ENCODE measurements at places on chromosomes 4 and X.

DNA sequence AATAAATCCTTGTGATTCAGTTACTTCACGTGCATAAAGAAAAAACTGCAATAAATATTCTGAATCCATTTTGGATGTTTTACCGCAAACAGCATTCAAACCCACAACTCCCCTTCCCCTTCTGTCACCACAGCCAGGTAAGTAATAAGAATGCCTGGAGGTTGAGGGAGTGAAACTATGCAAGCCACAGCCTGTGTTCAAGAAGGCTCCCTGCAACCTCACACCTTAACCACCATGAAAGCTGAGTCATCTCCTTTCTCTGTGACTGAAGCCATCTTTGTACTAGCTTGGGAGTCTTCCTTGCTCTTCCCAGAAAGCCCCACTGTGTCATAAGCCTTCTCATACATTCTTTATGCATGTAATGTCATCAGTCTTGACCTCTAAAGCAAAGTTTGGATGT, 297.0 kb upstream of the PUDP start:
- no peak for DNase-seq

GRCh38 chrX:149022485-149022884, 482.6 kb downstream of the IDS start:
- DNase-seq: no peak

DNA sequence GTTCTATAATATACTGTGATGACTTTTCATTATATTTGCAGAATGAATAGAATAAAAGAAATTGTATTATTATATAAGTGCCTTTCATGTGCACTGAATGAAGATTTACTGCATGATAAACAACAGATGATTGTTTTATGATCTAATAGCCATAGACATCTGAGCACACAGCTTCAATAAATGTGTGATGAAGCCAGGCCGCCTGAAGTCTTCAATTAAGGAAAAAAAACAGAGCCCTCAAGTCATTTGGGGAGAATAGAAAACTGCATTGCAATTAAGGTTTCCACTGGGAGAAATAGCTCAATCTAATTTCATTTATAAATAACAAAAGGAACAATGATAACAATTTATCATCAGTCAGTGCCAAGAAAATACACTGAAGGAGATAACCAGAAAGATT, 955.2 kb downstream of the FSTL5 start:
- no peak for DNase-seq

DNA sequence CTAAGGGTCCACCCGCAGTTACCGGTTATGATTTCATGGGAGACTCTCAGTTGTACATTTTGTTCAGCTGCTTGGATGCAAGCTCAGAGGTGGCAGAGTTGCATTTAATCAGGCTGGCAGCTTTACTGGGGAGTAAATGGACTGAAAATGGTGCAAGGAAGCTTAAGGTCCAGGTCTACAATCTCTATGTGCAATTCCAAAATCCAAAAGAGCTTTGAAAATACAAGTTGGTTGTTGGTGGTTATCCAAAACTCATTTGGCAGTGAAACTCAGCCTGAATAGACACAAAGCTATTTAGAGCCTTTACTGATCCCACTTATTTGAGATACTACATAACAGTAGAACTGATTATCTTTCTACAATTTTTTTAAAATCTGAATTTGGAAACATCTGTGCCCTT, 11.8 kb upstream of the ZFP42 start:
- DNase-seq: no peak

GRCh38 chrX:104665691-104666090, 99.7 kb downstream of the IL1RAPL2 start:
- no peak for DNase-seq

- peak; percentile 88 for DNase-seq
These were observed 93.6 kb upstream of the MYOZ2 start for GRCh38 chr4:119041951-119042560.

- no peak for DNase-seq
These were observed 7.9 kb downstream of the TRIM2 start for GRCh38 chr4:153211986-153212728.

DNA sequence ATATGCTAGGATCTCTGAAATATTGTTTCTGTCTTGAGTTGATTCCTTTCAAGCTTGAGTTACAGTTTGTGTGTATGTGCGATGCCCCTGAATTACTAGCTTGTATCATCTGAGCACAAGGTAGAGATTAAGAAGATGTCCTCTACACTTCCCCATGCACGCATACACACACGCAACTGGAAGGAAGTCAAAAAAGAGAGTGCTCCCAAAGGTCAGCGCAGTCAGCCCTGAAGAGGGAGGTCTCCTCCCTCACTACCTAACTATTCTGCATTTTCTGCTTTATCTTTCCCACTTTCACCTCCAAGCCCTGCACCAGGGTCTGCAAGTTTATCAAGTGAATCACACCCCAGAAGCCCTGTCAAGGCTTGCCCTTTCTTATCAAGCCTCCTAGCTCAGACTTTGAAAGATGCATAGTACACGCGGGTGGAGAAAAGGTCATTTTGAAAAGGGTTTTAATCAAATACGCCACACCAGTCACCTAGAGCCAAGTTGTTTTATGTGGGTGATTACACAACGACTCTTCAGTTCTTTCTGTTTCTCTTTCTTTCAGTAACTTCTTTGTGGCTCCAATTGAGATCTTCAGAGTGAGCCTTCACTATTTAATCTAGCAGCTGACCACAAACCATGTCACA, 127.7 kb downstream of the ASB9 start:
- DNase-seq: no peak

DNA sequence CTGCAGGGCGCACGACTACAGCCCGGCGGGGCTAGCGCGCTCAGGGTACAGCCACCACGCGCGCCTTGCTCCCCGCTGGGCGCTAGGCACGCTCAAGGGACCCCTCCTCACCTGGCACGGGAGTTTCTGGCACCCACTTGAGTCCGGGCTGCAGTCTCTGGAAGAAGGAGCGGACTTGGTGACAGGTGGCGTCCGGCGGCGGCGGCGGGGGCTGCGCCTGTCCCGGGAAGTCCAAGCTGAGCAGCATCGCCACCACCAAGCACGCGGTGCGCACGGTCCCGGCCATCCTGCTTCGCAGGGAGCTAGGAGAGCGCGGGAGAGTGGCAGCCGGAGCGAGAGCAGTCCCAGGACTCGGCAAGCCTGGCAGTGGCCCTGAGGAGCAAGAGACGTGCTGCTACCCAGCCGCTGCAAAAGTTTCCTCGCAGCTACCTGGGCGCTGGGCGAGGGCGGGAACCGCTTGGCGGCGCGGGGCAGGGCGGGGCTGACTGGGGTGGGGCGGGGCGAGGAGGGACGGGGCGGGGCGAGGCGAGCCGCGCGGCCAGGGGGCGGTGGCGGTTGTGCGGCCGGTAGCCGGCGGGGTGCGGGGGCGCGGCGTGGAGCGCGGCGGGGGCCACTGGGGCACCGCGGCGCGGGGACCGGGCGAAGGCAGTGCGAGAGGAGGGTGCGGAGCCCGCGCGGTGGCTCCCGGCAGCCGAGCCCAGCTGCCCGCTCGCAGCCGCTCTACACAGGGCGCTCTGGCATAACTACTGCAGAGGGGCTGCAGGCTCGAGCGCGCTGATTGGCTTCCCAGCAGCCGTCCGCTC, at the start of gene GPC3:
GPC3 (minus strand) TSS at position 431 of the 803 bp plus-strand sequence.
- DNase-seq: no peak

DNA sequence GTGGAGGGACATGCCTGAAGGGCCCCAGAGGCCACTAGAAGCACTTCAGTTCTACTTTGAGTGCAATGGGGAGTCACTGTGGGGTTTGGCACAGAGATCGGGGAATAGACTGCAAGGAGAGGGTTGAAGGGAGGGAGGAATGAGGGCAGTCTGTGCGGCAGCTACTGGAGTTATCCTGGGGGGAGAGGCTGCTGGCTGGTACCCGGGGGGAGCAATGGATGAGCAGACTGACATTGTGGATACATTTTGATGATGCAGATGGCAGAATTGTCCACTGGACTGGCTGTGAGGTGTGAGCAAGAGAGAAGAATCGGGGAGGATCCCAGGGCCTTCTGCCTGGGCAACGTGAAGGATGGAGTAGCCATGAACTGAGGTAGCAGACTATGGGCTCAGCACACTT, 2.8 kb upstream of the MAMLD1 start:
- no peak for DNase-seq
